ENCODE measurements at places on chromosomes 12 and 14. TPM values are rescaled to one million over a fixed set of nuclear protein-coding genes. Genes with fewer than 3 reads are reported as not detected.

GRCh38 chr14:78107166-78107565, 63.0 kb upstream of the NRXN3 start:
- DNase-seq = no peak

The LHX5 gene
- total RNA-seq = not detected

The NELL2 gene
- total RNA-seq = 2.4 TPM

DNA sequence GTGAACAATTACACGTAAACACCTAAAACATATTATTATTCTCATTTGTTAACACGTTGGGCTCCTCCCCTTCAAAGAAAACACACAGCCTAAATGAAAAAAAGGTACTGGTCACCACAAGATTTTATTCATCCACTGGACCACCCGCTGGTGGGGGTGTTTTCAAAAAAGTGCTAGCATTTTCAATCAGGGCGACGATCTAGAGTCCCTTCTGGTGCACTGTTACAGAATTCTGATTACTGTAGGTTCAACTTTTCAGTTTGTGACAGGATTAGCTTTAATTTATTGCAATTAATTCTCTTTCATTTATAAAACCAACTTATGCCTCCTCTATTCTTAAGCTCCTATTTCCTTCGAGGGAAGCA, 443 bp downstream of the MAGOHB start:
- DNase-seq = no peak
